ENCODE measurements at places on chromosomes 3 and 15. TPM values are rescaled to one million over a fixed set of nuclear protein-coding genes. Genes with fewer than 3 reads are reported as not detected.

Gene MNS1
- total RNA-seq, result not detected

Gene HCLS1
- 336 TPM for total RNA-seq

Gene GOLGA8J
- 0.20 TPM for total RNA-seq

Gene SLC28A2
- not detected for total RNA-seq

Gene HOMER2
- 6.5 TPM for total RNA-seq

Gene HGD
- 3.0 TPM for total RNA-seq

Gene DAZL
- total RNA-seq, result not detected

Gene HDC
- total RNA-seq, result not detected

Measured in CD4-positive, alpha-beta memory T cell (primary cell).